ENCODE measurements at places on chromosomes 2 and 18. TPM values are rescaled to one million over a fixed set of nuclear protein-coding genes. Genes with fewer than 3 reads are reported as not detected.

GRCh38 chr2:233437439-233437955 lies 83.2 kb downstream of the DGKD start:
- no peak overlapping the region for H3K4me3 ChIP-seq
- no peak for DNase-seq

- peaks cover 13% of the 10 kb centered on the region for H3K36me3 ChIP-seq
- no peak overlapping the region for H3K4me3 ChIP-seq
- DNase-seq, result no peak
- H3K4me1 ChIP-seq, result peaks cover 23% of the 10 kb centered on the region
Measured at GRCh38 chr18:23066060-23066459, 69.2 kb upstream of the CABLES1 start.

Gene NOP58
- 221 TPM for total RNA-seq

DNA sequence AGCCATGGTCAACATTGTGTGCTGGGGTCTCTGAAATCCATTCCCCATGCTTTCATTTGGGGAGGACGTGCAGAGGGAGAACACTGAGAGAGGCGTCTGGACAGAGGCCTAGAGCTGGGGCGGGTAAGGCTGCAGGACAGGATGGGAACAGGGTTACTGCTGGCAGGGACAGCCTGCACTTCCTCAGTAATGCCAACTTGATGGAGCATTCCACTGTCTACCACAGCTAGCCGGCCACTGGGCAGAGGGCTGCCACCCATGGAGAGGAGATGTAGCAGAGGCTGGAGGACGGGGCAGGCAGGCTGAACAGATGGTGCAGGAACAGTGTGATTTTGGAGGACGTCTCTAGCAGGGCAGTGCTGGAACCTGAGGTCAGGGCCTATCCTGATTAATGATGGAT lies 29.3 kb downstream of the MRPL33 start:
- no peaks in the 10 kb centered on the region for H3K27me3 ChIP-seq
- H3K4me1 ChIP-seq, result no peaks in the 10 kb centered on the region
- H3K4me3 ChIP-seq, result no peak overlapping the region
- no peaks in the 10 kb centered on the region for H3K36me3 ChIP-seq
- H3K27ac ChIP-seq, result no peak overlapping the region
- DNase-seq, result no peak

DNA sequence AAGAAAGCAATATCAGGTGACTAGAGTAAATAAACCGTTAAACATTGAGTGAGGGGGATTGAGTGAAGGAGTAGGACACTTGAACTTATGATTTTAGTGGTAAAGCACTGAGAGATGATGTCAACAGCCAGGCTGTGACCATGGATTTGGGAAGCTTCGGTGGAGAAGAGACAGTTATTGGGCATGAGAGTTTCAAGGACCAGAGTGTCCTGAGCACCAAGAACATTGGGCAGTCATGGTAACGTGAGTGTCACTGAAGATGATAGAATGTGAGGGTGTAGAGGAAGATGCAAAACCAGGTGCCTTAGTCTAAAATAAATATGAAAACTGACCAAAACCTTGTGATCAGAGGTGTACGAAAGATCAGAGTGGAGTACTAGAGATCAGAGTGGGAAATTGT lies 248.1 kb downstream of the ASXL3 start:
- H3K27ac ChIP-seq, result no peak overlapping the region
- no peaks in the 10 kb centered on the region for H3K4me1 ChIP-seq
- DNase-seq, result no peak
- H3K4me3 ChIP-seq, result no peak overlapping the region
- H3K36me3 ChIP-seq, result no peaks in the 10 kb centered on the region

GRCh38 chr2:3424171-3424795 lies 44.8 kb downstream of the TRAPPC12 start:
- H3K27ac ChIP-seq, result no peak overlapping the region
- H3K4me1 ChIP-seq, result peaks cover 2% of the 10 kb centered on the region
- DNase-seq, result no peak
- H3K4me3 ChIP-seq, result no peak overlapping the region
- H3K36me3 ChIP-seq, result peaks cover 33% of the 10 kb centered on the region

DNA sequence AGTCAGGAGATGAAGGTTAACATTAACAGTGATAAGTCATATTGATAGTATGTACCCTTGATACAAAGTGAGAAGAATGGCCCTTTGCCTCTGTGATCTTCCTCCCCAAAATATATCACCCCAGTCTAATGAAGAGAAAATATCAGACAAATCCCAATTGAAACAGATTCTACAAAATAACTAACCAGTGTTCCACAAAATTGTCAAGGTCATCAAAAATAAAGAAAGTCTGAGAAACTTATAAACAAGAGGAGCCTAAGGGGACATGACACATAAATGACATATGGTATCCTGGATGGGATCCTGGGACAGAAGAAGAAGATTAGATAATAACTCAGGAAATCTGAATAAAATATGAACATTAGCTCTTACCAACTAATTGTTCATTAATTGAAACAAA lies 398.4 kb downstream of the DSC3 start:
- no peak overlapping the region for H3K4me3 ChIP-seq
- DNase-seq, result no peak
- no peak overlapping the region for H3K27ac ChIP-seq

GRCh38 chr18:75829091-75829490 lies 401.6 kb upstream of the SMIM21 start:
- H3K4me3 ChIP-seq, result no peak overlapping the region
- no peaks in the 10 kb centered on the region for H3K36me3 ChIP-seq
- H3K4me1 ChIP-seq, result no peaks in the 10 kb centered on the region

DNA sequence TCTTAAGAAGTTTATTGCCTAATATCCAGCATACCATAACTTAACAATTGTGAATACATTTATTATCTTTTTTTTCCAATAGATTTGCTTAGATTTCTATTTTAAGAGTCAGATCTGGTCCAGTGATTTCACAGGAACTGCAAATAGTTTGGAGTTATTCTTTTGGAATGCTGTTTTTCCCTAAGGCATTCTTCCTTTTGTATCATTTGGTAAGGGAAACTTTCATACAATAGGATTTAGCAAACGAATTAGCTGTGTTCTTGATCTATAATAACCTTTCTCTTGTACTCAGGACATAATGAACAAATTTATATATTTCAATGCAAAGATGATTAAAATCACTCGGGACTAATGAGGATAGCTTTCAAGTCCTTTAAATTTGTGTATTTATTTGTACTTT lies 201.6 kb downstream of the ERBB4 start:
- H3K27me3 ChIP-seq, result no peaks in the 10 kb centered on the region
- no peaks in the 10 kb centered on the region for H3K36me3 ChIP-seq
- no peak for DNase-seq

Gene HAAO
- total RNA-seq, result 0.26 TPM

GRCh38 chr18:8841781-8842485 lies 136.6 kb downstream of the MTCL1 start:
- peaks cover 2% of the 10 kb centered on the region for H3K27me3 ChIP-seq
- no peaks in the 10 kb centered on the region for H3K4me1 ChIP-seq
- H3K27ac ChIP-seq, result no peak overlapping the region
- no peak overlapping the region for H3K4me3 ChIP-seq
- DNase-seq, result no peak
- H3K36me3 ChIP-seq, result no peaks in the 10 kb centered on the region

Gene PIKFYVE
- total RNA-seq, result 27.3 TPM

- H3K4me1 ChIP-seq, result peaks cover 4% of the 10 kb centered on the region
- no peak for DNase-seq
- H3K27ac ChIP-seq, result no peak overlapping the region
- no peaks in the 10 kb centered on the region for H3K36me3 ChIP-seq
- no peak overlapping the region for H3K4me3 ChIP-seq
- H3K27me3 ChIP-seq, result peaks cover 11% of the 10 kb centered on the region
Measured at GRCh38 chr2:127188797-127189196, 31.3 kb downstream of the CYP27C1 start.

DNA sequence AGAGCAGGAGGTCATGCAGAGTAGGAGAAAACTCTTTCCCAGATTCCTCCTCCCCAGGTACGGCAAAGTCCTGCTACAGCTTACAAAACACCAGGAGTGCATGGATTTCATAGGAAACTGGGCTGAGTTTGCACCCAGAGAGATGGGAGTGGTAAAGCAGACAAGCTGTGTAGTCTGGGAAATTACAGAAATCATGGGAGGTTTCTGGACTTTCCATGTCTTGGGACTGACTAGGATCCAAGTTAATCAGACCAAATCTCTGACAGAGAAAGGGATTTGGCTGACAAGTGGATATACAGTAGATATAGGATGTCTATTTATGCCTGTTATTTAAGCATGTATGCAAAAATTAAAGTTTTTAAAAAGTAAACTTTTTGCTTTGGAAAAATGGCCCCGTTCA lies 205.4 kb upstream of the ACVR2A start:
- no peaks in the 10 kb centered on the region for H3K27me3 ChIP-seq
- H3K27ac ChIP-seq, result no peak overlapping the region
- DNase-seq, result no peak
- H3K4me1 ChIP-seq, result peaks cover 5% of the 10 kb centered on the region
- no peaks in the 10 kb centered on the region for H3K36me3 ChIP-seq

DNA sequence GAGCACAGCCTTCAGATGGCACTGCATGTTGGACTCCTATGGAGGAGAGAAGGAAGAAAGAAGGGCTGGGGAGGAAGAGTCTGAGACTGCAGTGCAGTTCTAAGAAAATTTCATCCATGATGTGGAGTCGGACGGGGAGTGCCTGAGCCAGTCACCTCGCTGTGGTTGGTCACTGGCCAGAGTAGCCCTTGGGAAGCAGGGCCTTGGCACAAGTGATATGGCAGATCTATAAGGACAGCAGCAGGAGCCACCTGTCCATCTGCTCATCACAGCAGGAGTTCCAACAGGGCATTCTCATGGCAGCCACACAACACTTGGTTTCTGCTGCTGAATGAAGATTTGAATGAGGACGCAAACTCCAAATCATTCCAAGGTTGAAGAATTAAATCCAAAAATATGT lies 314.8 kb downstream of the CYP26B1 start:
- H3K4me1 ChIP-seq, result no peaks in the 10 kb centered on the region
- H3K27me3 ChIP-seq, result no peaks in the 10 kb centered on the region
- no peaks in the 10 kb centered on the region for H3K36me3 ChIP-seq

- H3K4me3 ChIP-seq, result no peak overlapping the region
- no peak for DNase-seq
- peaks cover 5% of the 10 kb centered on the region for H3K27me3 ChIP-seq
- peaks cover 10% of the 10 kb centered on the region for H3K4me1 ChIP-seq
- H3K27ac ChIP-seq, result no peak overlapping the region
- no peaks in the 10 kb centered on the region for H3K36me3 ChIP-seq
Measured at GRCh38 chr2:23526114-23526513, 141.1 kb downstream of the KLHL29 start.

Gene PNKD
- total RNA-seq, result 15.0 TPM

Gene PRKAG3
- not detected for total RNA-seq

- no peak overlapping the region for H3K4me3 ChIP-seq
- no peaks in the 10 kb centered on the region for H3K27me3 ChIP-seq
- no peak overlapping the region for H3K27ac ChIP-seq
- H3K36me3 ChIP-seq, result no peaks in the 10 kb centered on the region
- no peaks in the 10 kb centered on the region for H3K4me1 ChIP-seq
Measured at GRCh38 chr18:53567929-53568574, 656.4 kb downstream of the MBD2 start.

DNA sequence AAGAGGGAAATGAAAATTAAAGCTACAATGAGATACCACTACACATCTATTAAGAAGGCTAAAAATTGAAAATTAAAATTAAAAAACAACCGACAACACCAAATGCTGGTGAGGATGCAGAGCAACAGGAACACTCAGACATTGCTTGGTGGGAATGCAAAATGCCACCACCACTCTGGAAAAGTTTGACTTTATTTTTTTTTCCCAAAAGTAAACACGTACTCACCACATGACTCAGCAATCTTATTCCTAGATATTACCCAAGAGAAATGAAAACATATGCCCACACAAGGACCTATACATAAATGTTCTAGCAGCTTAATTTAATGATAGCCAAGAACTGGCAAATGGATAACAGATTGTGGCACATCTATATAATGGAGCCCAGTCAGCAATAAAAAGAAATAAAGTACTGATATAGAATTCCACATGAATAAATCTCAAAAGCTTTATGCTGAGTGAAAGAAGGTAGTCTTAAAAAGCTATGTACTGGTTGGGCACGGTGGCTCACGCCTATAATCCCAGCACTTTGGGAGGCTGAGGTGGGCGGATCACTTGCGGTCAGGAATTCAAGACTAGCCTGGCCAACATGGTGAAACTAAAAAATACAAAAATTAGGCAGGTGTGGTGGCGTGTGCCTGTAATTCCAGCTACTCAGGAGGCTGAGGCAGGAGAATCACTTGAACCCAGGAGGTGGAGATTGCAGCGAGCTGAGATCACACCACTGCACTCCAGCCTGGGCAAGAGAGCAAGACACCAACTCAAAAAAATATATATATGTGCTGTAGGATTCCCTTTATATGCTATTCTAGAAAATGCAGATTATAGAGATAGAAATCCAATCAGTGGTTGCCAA lies 4.2 kb upstream of the PROC start:
- H3K36me3 ChIP-seq, result no peaks in the 10 kb centered on the region
- DNase-seq, result no peak
- H3K27me3 ChIP-seq, result peaks cover 20% of the 10 kb centered on the region
- no peak overlapping the region for H3K27ac ChIP-seq

DNA sequence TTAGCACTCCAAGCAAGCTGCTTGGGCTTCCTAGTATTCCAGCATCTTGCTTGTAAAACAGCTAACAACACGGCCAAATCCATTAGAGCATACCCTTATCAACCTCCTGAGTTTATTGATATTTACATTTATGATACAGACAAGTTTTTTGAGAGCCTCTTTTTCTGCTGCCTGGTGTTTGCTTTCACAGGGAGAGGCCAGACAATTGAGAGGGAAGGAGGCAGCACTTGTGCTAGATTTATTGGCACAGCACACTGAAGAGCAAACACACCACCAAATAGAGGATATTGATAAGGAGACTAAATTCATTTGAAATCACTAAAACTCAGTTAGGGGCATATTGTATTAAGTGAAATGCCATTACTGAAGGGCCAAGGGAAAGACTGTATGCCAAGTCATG lies 1142.3 kb upstream of the FANCL start:
- no peak overlapping the region for H3K27ac ChIP-seq
